Right renal pelvis (tissue), 4 donors: ENCODE measurements at places on chromosomes 12 and 14. TPM values are rescaled to one million over a fixed set of nuclear protein-coding genes. Genes with fewer than 3 reads are reported as not detected.

The EGLN3 gene
- 20.2 TPM for polyA plus RNA-seq

The OR10G2 gene
- not detected for polyA plus RNA-seq

The DRAM1 gene
- 23.4 TPM for polyA plus RNA-seq

The ARHGEF40 gene
- 79.9 TPM for polyA plus RNA-seq

The VDR gene
- 4.1 TPM for polyA plus RNA-seq

DNA sequence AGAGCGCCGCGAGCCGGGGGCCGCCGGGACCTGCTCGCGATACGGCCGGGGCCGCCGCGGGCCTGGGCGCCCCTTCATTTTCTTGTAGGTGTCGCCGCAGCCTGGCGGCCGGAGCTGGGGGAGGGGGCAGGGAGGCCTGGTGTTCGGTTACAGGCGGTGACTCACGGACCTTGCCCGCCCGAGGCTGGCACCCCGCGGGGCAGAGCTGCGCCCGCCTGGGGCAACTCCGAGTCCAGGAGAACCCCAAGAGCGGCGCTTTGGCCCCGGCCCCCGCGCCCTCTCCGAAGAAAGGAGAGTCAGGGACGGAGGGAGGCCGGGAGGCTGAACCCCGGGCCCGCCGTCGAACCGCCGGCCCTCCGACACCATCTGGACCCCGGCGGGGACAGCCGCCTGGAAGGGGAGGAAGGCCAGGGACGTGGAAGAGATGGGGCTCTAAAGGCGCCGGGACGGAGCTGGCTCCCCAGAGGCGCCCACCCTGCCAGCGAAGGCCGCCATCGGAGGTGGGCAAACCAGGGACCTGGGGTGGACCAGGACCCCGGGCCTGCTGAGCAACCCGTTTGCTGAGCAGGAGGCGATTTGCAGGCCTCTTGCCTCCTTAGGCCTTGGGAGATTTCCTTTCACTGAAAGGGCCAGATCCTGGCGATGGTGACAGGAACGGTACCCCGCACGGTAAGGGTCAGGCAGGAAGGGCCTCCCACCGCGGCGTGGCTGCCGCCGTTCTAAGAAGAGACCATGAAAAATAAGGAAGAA lies 843 bp upstream of the NUAK1 start:
- DNase-seq = no peak

DNA sequence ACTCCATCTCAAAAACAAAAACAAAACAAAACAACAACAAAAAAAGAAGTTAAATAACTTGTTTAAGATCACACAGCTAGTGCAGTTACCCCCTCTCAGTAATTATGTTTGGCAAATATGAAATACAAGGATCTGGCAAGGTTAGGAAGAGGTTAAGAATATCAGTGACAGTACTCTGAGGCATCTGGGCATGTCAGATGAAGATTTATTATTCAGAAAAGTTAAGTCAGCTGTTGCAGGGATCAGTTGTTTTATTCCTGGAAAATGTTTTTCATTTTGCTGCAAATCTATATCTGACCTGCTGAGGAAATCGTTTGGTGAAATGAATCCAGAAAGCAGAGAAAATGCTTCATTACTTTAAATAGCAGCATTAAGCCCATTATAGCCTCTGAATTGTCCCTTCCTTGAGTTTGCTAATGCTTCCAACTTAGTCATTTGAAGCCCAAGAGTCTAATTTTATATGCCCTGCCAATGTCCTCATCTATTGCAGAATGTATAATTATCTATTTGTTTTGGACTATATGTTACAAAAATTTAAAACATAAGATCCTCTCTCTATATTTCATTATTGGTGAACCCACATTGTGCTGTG lies 8.1 kb downstream of the GPX2 start:
- no peak for DNase-seq

GRCh38 chr12:53496752-53497032 lies 2.6 kb downstream of the MAP3K12 start:
- DNase-seq = no peak

- no peak for DNase-seq
Observed at GRCh38 chr12:5407034-5407856, 24.7 kb upstream of the NTF3 start.
